Spleen (tissue), 13 donors: ENCODE measurements at places on chromosomes 1 and 21.

- DNase-seq, result no peak
These were observed 51.8 kb upstream of the GFI1 start for GRCh38 chr1:92538413-92539061.

GRCh38 chr21:25557180-25557579, 50.1 kb downstream of the MRPL39 start:
- DNase-seq, result no peak

DNA sequence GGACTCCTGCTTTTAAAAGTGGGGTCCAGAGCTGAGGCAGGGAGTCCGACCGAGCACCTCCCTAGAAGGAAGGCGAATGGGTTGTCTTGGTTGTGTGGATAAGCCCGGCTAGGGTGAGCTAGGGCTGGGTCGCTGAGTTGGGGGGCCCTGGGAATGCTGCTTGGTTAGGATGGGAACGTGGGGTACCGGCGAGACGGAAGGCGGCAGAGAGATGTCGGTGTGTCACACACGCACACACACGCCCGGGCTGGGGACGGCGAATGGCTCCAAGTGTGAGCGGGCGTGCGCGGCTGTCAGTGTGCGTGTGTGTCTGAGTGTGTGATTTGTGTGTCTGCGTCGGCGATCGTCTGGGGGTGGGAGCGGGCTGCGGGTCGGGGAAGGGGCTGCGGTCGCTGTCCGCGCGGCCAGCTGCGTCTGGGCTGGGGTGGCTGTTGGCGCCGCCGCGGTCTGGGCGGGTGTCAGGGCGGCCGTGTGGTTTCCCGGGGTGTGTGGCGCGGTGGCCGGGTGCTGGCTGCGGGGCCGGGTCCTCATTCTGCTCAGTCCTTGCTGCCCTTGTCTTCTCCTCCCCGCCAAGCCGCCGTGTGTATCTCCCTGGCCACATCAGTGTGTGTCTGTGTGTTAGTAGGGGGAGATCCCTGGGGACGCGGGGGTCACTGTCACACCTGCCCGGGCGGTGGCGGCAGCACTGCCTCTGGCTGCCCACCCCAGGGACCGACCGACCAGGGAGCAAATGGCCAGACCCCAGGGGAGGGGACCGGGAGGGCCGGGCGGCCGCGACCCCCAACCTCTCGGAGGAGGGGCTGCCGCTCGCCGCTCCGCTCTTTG, 1.1 kb downstream of the EFNA3 start:
- peak; percentile 78 for DNase-seq

DNA sequence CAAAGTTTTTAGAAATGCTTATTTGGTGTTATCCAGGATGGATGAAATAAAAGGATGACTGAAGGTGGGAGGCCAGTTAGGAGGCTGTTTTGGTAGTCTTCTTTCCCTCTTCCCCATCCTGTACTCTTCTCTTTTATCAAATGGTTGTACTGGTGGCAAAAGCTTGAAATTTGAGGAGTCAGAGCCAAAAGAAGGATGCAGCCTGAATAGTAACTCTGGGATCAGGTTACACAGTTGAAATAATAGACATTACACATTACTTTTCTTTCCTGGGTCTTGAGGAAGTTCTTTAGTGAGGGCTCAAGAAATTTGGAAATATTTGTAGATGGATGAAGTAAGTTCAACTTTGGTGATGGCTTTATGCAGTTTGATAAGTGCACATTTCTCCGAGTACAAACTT, 108.6 kb downstream of the GPR52 start:
- no peak for DNase-seq

GRCh38 chr1:222918801-222919477, 104.1 kb downstream of the DISP1 start:
- no peak for DNase-seq

DNA sequence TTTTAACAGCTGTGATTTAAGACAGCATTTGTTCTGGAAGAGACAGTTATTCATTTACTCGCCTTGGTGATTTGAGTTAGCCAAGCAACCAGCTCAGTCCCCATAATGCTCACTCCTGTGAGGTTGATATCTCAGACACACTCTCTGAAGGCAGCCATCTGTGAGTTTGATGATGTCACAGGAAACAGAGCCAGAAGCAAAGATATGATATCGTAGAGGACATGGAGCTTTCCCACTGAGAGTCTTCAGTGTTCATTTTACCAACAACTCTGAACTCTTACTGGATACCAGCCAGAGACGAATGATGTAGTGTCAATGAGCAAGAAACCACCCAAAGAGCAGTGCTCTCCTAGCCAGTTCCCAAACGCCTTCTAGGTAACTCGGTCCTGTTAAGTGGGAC, 219.4 kb downstream of the SLC35F3 start:
- no peak for DNase-seq

DNA sequence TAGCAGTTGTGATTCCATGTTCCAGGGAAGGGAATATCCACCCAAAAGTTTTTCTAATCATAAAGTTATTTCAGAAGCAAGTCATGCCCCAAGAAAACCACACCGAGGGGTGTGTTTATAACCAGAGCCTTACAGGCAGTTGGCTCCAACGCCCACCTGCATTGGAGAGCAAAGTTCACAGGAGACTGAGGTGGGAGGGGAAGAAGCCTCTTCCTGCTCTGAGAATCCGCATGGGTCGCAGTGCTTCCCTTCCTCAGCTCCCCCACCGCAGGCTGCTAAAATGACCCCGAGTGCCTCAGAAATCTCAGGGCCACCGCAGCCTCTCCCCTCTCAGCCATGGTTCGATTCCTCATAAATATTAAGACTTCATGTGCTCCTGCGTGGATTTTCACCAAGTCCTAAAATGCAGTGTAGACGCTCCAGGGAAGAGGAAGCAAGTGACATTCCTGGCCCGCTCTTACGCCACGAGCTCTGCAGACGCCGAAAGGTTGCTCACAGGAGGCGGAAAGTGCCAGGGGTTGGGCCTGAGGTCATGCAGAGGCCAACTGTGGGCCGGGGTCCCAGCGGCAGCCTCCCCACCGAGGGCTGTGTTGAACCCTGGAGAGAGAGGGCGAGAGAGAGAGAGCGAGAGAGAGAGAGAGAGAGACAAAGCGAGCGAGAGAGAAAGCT, 13.4 kb upstream of the SPSB1 start:
- peak; percentile 73 for DNase-seq

- no peak for DNase-seq
These were observed 134.6 kb upstream of the ARHGEF16 start for GRCh38 chr1:3319874-3320245.

DNA sequence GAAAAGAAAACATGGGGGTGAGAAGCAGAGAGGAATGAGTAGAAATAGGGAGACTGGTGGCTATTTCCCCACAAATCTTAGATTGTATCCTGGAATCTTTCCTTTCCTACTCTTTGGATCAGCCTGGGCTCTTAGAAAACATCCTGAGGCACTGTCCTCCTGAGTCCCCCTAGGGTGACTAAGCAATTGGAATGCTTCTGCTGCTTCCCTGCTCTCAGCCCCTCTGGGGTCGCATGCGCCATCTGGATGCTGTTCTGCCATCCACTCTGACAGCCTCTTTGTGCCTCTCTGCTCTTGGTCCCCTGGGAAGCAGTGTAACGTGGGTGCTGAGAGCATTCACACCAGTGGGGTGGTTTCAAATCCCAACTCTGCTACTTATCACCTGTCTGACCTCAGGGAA, 443.0 kb downstream of the SIPA1L2 start:
- no peak for DNase-seq

GRCh38 chr1:242522996-242523718, 1.3 kb downstream of the PLD5 start:
- no peak for DNase-seq
